ENCODE measurements at places on chromosomes 7 and 10.

GRCh38 chr10:87546971-87547413 lies 42.3 kb downstream of the MINPP1 start:
- no peak for DNase-seq

DNA sequence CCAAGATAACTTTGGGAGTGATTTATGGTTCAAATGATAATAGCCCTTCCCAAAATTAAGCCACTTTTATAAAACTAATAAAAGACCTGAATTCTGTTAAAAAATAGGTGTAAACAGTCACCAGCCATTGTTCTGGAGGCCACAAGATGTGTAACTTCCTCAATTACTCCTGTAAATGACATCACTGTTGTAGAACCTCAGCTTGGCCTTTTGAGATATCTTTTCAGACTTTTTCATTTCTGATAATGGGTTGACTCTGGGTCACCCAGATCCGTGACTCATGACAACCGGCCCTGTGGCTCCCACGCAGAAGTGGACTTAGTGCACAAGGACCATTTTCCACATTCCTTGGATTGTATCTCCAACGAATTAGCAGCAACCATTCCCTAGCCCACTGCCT lies 106.6 kb downstream of the DKK1 start:
- no peak for DNase-seq

- DNase-seq: no peak
Measured at GRCh38 chr7:105880571-105881330, 4.4 kb upstream of the ATXN7L1 start.

DNA sequence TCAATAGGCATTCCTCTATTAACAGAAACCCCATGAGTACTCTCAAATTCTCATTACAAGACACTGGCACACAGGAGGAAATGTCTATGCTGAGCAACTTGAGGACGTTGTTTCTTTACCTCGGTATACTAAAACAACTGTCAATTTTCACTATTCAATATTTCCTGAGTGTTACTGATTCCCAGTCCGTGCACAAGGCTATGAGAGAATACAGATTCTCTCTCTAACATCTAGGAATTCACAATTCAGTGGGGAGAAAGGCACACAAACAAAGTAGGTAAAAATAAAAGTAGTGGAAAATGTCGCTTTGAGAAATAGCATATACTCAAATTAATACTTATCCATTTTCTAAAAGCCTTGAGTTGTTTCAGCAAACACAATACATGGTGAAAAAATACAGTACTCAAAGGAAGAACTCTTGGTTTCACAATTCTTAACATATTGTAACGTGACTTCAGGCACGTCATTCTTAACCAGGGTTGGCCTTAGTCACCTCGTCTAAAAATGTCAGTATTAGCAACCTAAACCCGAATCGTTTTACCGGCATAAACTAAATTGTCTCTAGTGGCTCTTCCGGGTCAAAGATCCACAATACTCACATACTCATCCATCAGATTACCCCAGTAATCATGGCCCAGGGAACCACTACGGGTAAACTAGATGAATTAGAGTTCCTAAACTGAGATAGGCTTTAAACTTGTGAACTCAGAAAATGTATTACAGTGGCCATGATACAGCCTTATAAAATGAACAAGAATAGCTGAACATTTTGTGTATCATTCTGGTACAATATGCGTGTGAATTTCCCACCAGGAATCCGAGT lies 1.5 kb downstream of the IPMK start:
- no peak for DNase-seq

DNA sequence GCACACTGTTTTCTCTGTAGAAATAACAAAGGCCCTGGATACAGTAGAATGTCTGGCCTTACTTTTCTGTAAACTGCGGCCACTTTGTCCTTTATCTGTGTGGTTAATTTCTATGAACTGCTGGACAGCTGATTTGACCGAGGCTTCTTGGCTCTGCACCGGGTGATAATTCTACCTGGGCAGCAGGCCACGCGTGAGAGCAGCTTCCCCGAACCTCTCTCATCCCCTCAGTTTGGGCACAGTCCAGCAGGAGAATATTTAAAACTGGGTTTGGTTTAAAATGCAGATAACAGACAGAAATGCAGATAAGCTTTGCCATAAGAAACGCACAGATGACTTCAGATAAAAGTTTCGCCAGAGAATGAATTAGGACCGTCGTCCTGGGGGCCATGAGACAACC lies 81.0 kb downstream of the CELF2 start:
- DNase-seq: no peak

DNA sequence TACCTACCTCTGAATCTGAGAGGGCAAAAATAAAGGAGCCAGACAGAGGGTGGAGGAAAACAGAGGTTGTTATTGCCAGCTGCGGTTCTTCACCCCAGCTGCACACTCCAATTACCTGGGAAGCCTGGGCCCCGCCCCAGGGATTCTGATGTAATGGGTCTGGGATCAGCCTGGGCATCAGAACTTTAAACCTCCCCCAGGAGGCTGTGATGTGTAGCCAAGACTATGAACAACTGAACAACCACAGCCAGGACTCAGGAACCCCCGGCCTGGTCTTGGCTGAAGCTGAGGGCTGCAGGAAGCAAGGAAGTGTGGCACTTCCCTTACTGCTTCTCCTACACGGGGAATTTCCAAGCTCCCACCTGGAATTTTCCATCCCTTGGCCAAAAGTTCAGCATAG lies 89.3 kb downstream of the HIP1 start:
- DNase-seq: peak; percentile 13

DNA sequence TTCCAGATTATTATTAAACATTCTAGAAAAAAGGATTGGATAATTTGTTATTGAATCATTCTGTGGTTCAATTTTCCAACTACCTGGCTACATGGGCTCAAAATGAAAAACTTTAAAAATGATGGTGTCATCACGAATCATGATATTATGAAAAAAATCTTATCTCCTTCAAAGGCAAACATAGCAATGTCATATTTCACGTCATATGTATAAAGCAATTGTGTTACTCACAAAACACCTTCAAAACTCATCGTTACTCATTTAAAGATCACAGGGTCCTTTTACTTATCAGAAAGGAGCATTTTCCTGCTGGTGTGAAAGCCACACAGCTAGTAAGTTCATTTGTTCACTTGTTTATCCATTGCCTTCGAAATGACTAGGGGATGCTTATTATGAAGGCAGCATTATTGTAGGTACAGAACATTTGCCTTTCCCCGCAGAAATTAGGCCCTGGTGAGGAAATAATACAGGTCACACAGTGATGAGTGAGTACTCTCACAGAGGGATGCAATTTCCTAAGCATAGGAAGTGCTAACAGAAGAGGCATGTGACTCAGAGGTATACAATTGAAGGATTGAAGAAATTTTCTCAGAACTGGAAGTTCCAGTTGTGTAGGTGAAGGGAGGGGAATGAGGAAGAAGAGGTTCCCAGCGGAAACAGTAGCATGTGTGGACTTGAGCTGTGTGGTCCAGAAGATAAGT lies 478.7 kb downstream of the INHBA start:
- no peak for DNase-seq

GRCh38 chr10:18551473-18551872 lies 99.9 kb downstream of the NSUN6 start:
- DNase-seq: no peak

DNA sequence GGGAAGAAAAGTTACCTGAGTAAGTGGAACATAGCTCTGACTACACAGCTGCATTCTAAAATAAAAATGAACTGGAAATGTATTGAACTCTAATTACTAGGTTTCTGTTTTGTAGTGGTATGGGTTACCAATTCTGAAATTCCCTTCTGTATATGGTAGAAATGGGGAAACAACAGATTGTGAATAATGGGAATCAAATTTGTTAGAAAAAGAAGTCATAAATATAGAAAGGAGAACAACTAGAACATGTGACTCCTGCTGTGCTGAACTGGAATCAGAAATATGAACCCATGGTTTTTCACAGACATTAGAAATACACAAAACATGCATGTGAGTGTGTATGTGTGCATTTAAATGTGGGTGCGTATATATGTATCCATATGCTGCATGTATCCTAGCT lies 27.0 kb downstream of the MCMBP start:
- DNase-seq: no peak

GRCh38 chr10:118209215-118209614 lies 132.9 kb downstream of the FAM204A start:
- no peak for DNase-seq

GRCh38 chr10:85570871-85571270 lies 795.7 kb downstream of the GRID1 start:
- no peak for DNase-seq

DNA sequence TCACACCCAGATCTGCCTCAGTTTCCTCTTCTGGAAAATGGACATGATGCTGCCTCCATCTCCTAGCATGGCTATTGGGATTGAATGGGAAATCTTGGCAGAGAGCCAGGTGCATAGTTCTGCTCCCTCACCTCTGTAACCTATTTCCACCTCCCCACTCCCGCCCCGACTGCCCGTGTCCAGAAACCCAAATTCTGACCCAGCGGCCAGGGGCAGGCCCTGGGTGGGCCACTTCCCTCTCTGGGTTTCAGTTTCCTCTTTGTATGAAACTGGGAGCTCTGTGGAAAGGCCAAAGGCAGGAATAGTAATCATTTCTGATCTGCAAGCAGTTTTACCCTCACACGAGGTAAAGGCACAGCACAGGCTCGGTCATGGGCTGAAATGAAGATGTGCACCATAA lies 74.1 kb upstream of the DUSP5 start:
- DNase-seq: no peak

DNA sequence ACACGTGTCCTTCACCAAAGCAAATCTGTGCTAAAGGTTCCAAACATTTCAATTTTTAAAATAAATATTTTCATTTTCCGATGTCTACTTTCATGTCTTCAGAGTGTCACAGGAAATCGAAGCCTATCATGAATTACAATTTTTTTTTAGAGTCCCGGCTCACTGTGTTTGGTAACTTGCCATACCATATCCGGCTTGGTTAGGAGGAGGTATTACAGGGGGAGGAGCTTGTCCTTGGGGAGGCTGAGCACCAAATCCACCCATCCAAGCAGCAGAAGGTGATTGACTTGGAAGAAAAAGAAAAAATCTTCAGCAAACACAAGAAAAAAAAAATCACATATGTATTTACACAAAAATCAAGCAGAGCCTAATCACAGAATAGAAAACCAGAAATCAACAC lies 21.3 kb downstream of the TIAL1 start:
- no peak for DNase-seq

- no peak for DNase-seq
Measured at GRCh38 chr10:123287594-123288247, 133.5 kb downstream of the BUB3 start.

GRCh38 chr7:66576646-66577045 lies 52.0 kb upstream of the KCTD7 start:
- no peak for DNase-seq

DNA sequence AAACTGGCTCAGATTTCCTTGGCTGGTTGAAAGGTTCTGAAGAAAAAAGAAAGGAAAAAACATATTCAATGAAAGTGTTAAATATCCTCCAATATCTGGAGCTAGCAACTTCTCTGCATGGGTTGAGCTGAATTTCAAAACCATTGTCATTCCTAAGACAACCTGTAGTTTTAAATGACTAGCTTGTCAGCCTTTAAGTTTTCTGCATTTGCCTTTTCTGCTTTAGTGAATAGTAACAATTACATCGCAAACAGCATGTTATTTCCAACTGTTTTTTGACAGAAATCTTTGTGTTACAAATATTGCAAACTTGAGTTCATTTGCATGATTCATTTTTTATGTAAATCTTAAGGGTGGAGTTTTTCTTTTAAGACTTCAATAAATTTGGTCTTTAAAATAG lies 852.3 kb upstream of the CELF2 start:
- DNase-seq: no peak

- DNase-seq: no peak
Measured at GRCh38 chr10:114329634-114330365, 74.5 kb downstream of the AFAP1L2 start.

DNA sequence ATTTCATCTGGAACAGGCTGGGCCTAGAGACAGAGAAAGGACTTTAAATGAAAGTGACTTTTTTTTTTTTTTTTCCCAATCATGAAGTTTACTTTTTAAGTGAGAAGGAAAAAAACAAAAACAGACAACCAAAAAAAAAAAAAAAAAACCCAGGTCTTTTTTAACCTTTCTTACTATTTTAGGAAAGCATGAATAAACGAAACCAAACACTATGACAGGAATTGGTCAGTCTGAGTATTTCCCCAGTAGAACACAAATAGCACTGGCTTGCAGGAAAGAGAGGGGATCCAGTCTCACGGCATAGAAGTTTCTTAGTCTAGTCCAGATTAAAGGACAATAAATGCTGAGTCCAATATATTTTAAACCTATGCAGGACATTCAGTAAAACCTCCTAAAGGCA lies 180.5 kb upstream of the CCDC6 start:
- DNase-seq: no peak

DNA sequence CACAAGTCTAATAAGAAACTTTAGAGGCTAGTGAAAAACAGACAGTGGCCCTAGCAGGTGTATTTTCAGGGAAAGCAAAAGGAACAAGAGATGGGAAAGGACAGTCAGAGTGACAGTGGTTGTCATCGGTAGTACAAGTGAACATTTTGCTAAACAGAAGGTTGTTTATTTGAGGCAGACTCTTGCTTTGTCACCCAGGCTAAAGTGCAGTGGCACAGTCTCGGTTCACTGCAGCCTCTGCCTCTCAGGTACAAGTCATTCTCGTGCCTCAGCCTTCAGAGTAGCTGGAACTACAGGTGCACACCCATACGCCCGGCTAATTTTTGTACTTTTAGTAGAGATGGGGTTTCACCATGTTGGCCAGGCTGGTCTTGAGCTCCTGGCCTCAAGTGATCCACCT lies 195.8 kb downstream of the RELN start:
- DNase-seq: no peak

DNA sequence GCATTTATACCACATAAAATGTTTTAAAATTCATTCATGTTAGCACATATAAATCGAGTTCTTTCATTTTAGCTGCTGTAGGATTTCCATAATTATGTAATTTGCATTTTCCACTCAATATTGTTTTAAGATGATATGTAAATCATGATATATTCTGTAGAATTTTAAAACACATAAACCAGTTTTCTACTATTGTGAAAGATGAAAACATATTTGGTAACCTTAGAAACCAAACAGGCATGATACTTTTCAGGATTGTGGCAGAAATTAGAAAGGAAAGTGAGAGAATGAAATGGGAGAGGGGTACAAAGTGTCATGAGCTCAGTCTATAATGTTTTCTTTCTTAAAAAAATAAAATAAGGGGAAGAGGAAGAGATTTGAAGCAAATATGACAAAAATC lies 269.3 kb downstream of the PPP1R3A start:
- no peak for DNase-seq

DNA sequence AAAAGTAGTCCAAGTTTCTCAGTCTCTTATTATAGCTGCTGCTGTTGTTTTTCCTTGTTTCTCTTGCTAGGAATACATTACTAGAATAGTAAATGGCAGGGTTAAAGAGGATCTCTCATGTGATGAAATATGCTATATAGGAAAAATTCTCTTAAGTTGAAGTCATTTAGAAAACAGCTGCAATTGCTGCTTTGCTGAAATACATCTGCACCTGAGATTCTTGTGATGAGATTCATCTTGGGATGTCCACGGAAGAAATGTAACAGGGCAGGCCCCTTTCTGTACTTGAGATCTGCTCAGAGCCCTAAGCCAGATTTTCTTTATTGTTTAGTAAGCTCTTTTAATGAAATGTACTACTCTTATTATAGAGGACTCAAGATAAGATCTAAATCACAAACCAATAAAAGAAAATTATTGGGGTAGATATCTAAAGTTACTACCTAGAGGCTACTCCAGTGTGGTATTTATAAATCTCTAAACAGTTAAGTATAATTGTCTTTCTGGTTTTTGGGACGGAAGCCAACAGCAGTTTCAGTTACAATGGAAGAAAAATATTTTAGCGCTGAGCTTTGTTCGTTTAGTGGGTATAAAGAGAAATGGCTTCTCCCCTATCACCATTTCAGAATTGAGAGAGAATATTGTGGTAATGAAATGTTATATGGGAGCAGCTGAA lies 701.5 kb downstream of the KCNMA1 start:
- no peak for DNase-seq

GRCh38 chr7:156892081-156892800 lies 742 bp downstream of the LMBR1 start:
- DNase-seq: no peak

All from thoracic aorta (tissue), 2 donors.